C1 segment of cervical spinal cord (tissue), 14 donors: ENCODE measurements at places on chromosomes 2 and 18.
A peak's percentile ranks its signal among the peaks of the same experiment; 100 is the strongest.

- DNase-seq, result no peak
Observed at GRCh38 chr2:120317180-120317533, 28.8 kb upstream of the INHBB start.

- peak; percentile 83 for DNase-seq
Observed at GRCh38 chr2:199850718-199851500, at the start of gene FTCDNL1. FTCDNL1 (minus strand) TSS chr2:199851192; CDS start chr2:199848962, 2,230 bp downstream.

DNA sequence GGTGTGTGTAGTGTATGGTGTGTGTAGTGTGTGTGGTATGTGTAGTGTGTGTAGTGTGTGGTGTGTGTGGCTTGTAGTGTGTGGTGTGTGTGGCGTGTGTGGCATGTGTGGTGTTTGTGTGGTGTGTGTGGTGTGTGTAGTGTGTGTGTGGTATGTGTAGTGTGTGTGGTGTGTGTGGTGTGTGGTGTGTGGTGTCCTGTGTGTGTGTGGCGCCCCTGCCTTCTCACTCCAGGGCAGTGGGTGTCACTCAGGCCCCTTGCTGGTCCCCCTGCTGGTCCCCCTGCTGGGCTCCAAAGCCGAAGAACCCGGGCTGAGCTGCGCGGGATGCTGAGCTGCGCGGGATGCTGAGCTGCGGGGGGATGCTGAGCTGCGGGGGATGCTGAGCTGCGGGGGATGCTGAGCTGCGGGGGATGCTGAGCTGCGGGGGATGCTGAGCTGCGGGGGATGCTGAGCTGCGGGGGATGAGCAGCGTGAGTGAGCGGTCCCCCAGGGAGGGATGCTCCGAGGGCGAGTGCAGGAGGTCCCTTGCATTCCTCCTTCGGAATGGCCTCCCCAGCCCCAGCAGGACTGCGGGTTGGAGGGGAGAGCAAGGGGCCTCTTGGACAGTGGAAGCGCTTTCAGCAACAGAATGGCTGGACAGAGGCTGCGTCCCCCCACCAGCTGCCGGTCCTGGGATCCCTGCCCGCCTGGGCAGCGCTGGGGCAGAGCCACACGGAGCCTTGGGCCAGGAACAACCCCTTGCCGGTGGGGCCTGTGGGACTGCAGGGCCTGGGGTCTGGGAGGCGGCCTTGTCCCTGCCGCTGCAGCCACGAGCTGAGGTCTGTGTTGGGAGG, 3.4 kb upstream of the RTP5 start:
- no peak for DNase-seq

DNA sequence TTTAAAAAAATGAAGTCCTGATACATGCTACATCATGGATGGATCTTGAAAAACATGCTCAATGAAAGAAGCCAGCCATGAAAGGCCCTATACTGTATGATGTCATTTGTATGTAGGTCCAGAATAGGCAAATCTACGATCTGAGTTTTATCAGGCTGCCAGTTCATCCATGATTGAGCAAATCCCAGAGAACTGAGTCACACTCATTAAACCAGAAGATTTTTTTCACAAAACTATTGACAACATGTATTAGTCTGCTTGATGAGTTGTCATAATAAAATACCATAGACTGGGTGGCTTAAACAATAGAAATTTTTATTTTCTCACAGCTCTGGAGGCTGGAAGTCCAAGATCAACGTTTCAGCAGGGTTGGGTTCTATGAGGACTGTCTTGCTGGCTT, 130.7 kb downstream of the MREG start:
- no peak for DNase-seq

DNA sequence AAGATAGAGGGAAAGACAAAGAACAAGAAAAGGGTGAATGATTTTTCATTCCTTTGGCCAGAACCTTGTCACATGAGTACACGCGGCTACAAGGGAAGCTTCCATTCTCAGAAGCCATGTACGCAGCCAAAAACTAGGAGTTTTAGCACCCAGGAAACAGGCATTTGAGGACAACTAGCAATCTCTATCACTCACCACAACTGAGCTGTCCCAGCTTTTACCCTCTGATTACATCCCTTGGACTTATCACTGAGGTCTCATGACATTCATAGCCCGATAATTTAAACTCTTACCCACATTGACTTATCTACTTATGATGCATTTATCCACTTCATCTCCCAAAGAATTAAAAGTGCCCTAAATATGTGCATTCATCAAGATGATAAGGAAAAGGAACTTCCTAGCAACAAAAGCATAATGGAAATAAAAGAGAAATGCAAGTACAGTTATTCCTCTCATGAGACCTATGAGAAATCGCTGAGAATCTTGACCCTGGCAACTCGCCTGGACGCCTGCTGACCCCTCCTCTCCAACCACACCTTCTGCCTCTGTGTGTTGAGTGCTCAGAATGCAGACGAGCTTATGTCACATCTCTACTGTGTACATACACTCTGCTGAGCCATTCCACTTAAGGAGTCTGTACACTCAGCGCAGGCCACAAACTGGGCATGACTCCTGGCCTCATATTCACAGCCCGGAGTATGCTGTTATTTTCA, 28.7 kb upstream of the MFSD6 start:
- no peak for DNase-seq

DNA sequence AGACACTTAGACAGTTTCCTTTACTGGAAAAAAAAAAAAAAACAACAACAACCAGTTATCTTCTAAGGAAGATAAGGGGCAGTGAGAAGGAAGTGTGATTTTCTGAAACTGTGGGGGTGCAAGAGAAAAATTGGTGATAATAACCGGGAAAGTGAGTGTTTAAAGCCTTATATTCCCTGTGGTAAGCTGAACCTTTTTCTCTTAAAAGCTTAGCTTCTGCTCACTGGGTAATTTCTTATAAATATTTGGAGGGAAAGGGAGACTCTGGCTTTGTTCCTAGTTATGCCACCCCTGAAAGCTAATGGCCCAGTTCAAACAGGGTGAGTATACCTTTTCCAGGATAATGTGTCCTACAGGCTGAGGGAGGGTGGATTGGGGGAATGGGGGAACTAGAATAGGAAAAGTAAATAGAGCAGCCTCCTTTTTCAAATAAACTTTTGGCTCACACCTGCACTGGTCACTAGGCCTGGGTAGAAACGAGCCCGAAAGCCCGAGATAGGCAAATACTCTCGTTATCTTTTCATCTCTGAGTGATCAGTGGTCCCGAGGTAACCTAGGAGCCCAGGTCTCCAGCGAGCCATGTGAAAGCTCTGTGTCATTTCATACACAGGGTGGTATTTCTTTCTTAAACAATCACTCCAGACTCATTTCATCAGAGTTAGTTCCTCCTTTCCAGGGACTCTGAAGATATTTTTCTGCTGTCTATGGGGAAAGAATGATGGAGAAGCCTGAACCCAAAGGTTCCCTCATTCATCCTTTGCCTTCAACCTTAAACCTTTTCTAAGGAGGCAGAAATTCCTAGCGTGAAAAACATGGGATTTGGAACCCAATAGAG, 15.5 kb upstream of the SRBD1 start:
- no peak for DNase-seq
